ENCODE measurements at places on chromosomes 2 and 18. TPM values are rescaled to one million over a fixed set of nuclear protein-coding genes. Genes with fewer than 3 reads are reported as not detected.

GRCh38 chr2:205714058-205714776, 31.9 kb downstream of the NRP2 start:
- no peaks in the 10 kb centered on the region for H3K27me3 ChIP-seq
- DNase-seq, result no peak
- peak overlapping the region; percentile 30 for H3K27ac ChIP-seq
- H3K4me3 ChIP-seq, result no peak overlapping the region
- peaks cover 45% of the 10 kb centered on the region for H3K36me3 ChIP-seq
- H3K4me1 ChIP-seq, result peaks cover 35% of the 10 kb centered on the region

GRCh38 chr18:76860411-76860810, 38.1 kb downstream of the ZNF236 start:
- no peak for DNase-seq
- peaks cover 46% of the 10 kb centered on the region for H3K36me3 ChIP-seq
- H3K27ac ChIP-seq, result no peak overlapping the region

GRCh38 chr2:98637401-98638147, 29.2 kb downstream of the UNC50 start:
- no peak overlapping the region for H3K4me3 ChIP-seq
- H3K27me3 ChIP-seq, result no peaks in the 10 kb centered on the region
- H3K36me3 ChIP-seq, result peaks cover 7% of the 10 kb centered on the region
- no peak overlapping the region for H3K27ac ChIP-seq
- no peaks in the 10 kb centered on the region for H3K4me1 ChIP-seq

DNA sequence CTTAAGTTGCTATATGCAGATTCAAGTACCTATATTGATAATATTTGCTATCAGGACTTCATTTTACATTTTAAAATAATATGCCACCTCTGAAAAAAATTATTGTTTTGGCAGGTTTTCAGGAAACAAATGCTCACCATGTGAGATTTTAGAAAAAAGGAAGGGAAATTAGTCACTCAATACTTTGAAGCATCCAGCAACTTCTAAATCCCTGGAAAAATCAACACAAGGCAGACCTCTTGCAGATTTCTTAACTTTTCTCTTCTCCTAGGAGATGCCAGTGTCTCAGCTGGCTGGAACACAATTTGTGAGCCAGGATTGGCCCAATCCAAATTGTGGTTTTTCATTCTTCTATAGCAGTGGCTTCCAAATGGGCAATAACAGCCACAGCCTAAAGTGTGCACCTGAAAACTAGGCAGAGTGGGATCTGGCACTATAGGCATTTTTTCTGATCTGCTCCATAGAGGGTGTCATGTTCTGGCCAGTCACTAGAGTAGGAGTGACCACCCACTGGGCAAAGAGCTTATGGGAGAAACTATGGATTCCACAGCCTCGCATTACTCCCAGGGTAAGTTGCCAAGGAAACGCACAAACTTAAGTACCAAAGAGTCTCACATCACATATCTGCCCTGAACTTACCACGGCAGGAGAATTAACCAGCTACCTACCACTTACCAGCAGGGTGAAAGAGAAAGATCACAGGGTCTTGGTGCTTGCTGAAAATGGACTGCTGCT, 28.1 kb upstream of the THOC1 start:
- H3K27me3 ChIP-seq, result no peaks in the 10 kb centered on the region
- no peaks in the 10 kb centered on the region for H3K4me1 ChIP-seq
- H3K27ac ChIP-seq, result no peak overlapping the region
- no peaks in the 10 kb centered on the region for H3K36me3 ChIP-seq

DNA sequence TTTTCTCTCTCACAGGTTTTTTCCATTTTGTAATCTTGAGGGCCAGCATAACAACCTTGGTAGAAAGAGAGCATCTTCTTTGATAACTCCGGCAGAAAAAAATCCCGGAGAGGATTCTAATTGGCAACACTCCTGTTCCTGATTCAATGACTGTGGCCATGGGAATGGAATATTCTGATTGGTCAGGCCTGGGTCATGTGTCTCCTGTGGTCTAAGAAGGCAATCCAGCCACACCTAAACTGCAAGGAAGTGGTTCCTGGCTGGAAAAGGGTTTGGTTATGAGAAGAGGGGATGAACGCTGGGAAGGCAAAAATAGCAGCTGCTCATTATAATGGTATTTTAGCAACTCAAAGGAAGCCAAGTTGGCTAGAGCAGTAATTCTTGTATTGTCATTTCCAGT, 24.8 kb upstream of the ZNF638 start:
- no peaks in the 10 kb centered on the region for H3K27me3 ChIP-seq
- H3K27ac ChIP-seq, result no peak overlapping the region
- no peaks in the 10 kb centered on the region for H3K4me1 ChIP-seq
- H3K4me3 ChIP-seq, result no peak overlapping the region

DNA sequence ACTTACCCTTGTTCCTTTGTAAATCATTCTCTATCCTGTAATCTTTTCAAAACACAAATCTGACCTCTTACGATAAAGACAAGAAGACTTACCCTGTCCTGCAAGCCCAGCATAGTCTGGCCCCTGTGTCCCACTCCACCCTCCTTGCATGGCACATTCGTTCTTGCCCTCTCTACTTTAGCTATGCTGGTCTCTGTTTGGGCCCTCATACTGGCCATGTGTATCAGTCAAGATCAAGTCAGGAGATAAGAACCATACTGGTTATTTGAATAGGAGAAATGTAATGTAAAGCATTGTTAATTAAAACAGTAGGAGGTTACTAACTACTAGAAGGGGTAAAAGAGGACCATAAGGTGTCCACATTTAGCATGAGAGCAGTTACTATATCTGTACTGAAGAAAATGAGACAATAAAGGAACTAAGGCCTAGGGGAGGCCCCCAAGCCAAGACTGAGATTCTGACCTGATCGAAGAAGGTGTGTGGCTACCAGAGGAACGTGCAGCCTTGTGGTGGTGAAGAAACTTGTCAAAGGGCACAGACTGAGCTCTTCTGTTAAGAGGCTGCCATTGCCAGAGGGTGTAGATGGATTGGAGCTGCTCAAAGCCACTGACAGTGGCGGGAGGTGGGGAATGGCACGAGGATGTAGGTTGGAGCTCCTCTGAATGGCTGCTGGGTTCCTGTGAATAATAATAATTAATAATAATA, 80.8 kb downstream of the KCTD18 start:
- H3K27me3 ChIP-seq, result no peaks in the 10 kb centered on the region
- peaks cover 7% of the 10 kb centered on the region for H3K4me1 ChIP-seq
- peaks cover 24% of the 10 kb centered on the region for H3K36me3 ChIP-seq
- DNase-seq, result no peak
- H3K27ac ChIP-seq, result no peak overlapping the region

- DNase-seq, result peak; percentile 17
- no peaks in the 10 kb centered on the region for H3K4me1 ChIP-seq
- no peaks in the 10 kb centered on the region for H3K27me3 ChIP-seq
- no peaks in the 10 kb centered on the region for H3K36me3 ChIP-seq
- H3K27ac ChIP-seq, result no peak overlapping the region
- no peak overlapping the region for H3K4me3 ChIP-seq
Measured at GRCh38 chr2:240168041-240168440, 27.6 kb upstream of the OTOS start.

DNA sequence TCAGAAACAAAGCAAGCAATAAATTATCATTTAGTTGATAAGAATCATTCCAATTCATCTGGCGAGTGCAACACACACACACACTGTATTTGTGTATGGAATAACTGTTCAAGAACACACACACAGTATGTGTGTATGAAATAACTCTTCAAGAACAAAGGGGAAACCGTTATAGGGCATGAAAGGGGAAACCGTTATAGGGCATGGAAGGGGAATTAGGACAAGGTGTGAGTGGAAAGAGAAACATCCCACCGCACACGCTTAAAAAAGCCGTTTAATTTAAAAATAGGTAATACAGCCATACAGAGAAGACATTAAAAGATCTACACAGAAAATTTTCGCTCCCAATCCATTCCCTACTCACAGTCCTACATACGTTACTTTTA, 607 bp upstream of the TSN start:
- DNase-seq, result no peak
- no peak overlapping the region for H3K27ac ChIP-seq
- peaks cover 18% of the 10 kb centered on the region for H3K36me3 ChIP-seq

DNA sequence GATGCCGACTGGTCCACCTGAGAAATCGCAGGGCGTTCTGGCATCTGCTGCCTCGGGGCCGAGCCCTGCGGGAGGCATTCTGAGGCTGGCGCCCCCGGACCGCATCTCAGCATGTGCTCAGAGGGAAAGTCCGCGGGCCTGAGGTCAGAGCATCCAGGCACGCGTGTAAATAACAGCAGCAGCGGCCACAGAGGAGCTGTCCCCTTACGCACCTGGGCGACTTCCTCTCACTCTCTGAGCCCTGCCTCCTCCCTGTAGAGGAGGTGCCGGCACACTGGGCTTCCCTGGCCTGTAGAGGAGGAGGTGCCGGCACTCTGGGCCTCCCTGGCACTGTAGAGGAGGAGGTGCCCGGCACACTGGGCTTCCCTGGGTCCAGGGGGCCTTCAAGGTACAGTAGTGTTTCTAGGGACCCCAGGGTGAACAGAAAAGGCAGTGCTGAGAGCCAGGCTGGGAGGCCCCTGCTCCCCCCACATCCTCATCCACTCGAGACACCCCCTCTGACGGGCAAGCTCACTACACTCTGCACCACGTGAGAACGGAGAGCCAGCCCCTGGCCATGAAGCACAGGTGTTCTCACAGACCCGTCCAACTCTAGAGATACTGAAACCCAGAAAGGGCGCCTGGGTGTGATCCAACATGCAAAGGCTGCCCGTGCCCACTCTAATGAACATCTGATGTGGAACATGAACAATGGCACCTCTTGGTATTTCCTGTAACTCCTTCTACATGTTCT, 263.5 kb downstream of the HDAC4 start:
- peaks cover 5% of the 10 kb centered on the region for H3K36me3 ChIP-seq
- no peaks in the 10 kb centered on the region for H3K4me1 ChIP-seq
- no peak for DNase-seq
- no peaks in the 10 kb centered on the region for H3K27me3 ChIP-seq
- no peak overlapping the region for H3K27ac ChIP-seq

DNA sequence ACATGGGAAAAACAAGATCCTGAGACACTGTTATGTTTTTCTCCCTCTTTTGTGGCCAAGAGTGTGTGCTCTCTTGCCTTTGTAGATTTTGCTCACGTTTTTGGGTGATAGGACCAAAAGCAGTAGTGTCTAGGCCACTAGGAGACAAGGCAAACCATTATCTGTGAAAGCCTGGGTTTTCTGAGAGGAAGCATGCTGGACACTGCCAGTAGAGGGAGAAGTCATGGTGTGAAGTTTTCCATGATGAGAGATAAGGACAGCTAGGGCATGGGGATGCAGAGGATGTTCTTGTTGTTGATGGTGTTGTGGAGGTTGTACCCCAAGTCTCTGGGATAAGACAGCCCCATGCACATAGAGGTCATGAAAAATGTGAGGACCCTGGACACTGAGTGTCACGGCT, 285.3 kb downstream of the SOX11 start:
- H3K27ac ChIP-seq, result no peak overlapping the region
- H3K27me3 ChIP-seq, result peaks cover 12% of the 10 kb centered on the region
- no peak for DNase-seq
- H3K4me1 ChIP-seq, result no peaks in the 10 kb centered on the region

- no peaks in the 10 kb centered on the region for H3K36me3 ChIP-seq
- H3K27ac ChIP-seq, result no peak overlapping the region
- no peaks in the 10 kb centered on the region for H3K4me1 ChIP-seq
- no peak overlapping the region for H3K4me3 ChIP-seq
- peaks cover 16% of the 10 kb centered on the region for H3K27me3 ChIP-seq
Measured at GRCh38 chr2:66693076-66693965, 258.4 kb downstream of the MEIS1 start.

GRCh38 chr2:201246280-201246679, 14.1 kb upstream of the CASP8 start:
- H3K4me3 ChIP-seq, result no peak overlapping the region
- no peaks in the 10 kb centered on the region for H3K4me1 ChIP-seq
- H3K27ac ChIP-seq, result no peak overlapping the region
- H3K36me3 ChIP-seq, result no peaks in the 10 kb centered on the region
- DNase-seq, result no peak

DNA sequence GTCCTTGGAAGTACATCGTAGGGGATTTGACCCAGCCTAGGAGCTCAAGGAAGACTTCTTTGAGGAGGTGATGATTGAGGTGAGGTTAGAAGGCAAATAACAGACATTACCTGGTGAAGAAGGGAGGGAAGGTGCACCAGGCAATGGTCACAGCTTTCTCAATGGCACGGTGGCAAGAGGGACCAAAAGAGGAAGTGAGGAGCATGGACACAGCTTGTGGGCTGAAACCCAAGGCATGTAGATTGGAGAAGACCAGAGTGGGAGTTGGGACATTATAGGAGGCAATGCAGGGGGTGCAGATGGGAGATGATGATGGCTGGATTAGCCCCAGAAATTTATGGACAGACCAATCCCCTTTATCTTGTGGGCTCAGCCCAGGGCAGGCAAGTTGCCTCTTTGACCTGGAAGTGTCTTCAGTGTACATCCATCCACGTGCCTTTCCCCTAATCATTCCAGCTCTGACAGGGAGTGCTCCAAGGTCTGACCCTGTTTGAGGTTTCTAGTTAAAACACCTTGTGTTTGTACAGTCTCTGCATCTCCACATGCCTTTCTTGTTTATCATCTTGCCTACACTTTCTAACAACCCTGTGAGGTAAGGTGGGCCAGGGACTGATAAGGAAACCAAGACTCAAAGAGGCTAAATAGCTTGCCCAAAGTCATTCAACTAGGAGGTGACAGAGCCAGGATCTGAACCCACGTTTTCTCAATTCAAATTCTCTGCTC, 59.1 kb downstream of the NRP2 start:
- no peak for DNase-seq
- no peaks in the 10 kb centered on the region for H3K27me3 ChIP-seq
- H3K4me3 ChIP-seq, result no peak overlapping the region
- peaks cover 100% of the 10 kb centered on the region for H3K36me3 ChIP-seq
- no peaks in the 10 kb centered on the region for H3K4me1 ChIP-seq
- no peak overlapping the region for H3K27ac ChIP-seq

- no peak overlapping the region for H3K4me3 ChIP-seq
- H3K4me1 ChIP-seq, result peaks cover 18% of the 10 kb centered on the region
- DNase-seq, result no peak
- no peak overlapping the region for H3K27ac ChIP-seq
- H3K36me3 ChIP-seq, result peaks cover 64% of the 10 kb centered on the region
Measured at GRCh38 chr2:47536696-47537095, 133.7 kb downstream of the MSH2 start.

DNA sequence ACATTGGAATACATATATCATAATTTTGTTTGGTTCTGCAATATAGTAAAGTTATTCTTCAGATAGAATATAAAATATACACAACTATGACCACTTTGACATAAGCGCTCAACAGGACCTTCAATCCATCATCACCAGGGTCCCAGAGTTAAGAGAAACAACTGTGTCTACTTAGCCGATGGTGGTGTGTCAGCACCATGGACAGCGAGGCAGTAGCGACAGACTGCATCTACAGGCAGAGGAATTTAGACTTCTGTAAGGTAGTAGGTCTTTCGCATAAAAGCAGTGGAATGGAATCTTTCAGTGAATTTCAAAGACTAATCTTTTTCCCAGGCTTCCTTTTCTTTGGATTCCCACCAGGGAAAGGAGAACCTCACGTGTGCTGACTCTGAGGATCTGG, 20.5 kb upstream of the LRPPRC start:
- H3K27me3 ChIP-seq, result no peaks in the 10 kb centered on the region
- H3K36me3 ChIP-seq, result no peaks in the 10 kb centered on the region
- no peak overlapping the region for H3K4me3 ChIP-seq
- peak; percentile 92 for DNase-seq

The EML6 gene
- total RNA-seq, result 1.1 TPM
